ENCODE measurements at places on chromosomes 7 and 10.

DNA sequence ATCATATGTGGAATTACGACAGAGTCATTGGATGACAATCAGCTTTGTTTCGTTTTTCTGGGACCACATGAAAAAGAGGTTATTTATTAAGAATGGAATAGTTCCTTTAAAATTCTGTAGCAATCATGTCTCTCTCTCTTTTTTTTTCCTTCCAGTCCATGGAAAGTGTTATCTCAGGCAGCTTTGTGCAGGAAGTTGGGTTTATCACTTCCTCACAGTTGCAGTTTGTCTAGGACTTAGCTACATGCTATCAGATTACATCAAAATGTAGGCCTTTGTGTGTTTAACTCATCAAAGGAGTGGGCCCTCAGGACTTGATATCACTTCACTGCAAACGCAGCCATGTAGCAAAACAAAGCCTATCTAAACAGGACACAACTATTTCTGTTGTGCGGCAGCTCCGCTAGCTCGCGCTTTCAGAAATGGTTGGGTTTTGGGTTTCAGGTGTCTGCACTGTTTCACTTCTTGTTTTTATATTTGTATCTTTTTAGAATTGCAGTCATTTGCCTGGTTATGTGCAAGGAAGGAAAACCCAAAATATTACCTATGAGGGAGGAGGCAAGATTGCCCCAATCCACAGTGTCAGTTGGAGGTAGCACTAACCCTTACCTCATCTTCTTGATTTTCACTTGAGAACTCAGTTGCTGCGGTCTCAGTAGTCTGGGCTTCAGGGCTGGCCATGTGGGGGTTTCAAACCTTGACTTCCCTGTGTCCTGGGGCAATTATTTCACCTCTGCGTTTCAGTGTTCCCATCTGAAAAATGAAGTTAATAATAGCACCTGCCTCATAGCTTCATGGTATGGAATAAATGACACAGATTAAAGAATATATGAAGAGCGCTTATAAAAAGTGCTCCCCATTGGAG lies 66.7 kb downstream of the HHEX start:
- DNase-seq, result no peak

DNA sequence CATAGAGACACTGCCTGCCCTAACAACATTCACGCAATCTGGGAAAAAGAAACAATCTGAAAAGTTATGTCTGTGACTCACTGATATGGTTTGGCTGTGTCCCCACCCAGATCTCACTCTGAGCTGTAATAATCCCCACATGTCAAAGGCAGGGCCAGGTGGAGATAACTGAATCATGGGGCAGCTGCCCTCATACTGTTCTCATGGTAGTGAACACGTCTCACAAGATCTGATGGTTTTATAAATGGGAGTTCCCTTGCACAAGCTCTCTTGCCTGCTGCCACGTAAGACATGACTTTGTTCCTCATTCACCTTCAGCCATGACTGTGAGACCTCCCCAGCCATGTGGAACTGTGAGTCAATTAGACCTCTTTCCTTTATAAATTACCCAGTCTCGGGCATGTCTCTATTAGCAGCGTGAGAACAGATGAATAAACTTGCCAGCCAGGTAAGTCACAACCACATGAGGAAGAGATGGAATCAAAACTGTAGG lies 341.5 kb upstream of the AOAH start:
- DNase-seq, result no peak

DNA sequence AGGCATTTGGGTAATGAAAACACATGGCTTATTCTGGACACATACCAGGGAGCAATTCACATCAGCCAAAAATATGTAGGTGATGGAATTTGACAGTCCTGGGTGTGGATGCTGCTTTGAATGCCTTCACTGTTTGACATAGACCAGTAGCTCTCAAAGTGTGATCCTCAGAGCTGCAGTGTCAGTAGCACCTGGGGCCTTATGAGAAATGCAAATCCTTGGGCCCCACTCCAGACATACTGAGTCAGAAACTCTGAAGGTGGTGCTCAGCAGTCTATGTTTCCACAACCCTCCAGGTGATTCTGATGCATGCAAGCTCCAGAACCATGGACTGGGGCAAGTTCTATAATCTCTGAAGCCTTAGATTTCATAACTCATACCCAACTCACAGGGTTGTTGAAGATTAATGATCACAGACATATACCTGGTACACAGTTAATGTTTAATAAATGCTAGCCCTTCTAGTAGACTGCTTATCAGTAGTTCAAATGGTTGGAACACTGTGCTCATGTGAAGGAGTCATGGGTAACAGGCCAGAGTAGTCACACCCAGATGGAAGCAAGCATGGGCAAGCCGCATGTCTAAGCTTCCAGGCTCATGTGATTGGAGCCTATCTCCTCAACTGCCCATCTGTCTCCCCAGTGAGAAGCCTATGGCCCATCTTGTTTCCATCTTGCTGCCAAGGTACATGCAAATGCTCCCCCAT lies 715.7 kb downstream of the GRID1 start:
- DNase-seq, result no peak

GRCh38 chr10:90064295-90064694 lies 362.9 kb downstream of the KIF20B start:
- DNase-seq, result no peak

- DNase-seq, result no peak
Observed at GRCh38 chr7:79175374-79175773, 278.1 kb downstream of the MAGI2 start.

GRCh38 chr10:30070001-30070685 lies 10.8 kb upstream of the JCAD start:
- no peak for DNase-seq

- no peak for DNase-seq
Observed at GRCh38 chr10:62008196-62008595, 106.7 kb downstream of the ARID5B start.

GRCh38 chr7:47218378-47219176 lies 363.3 kb downstream of the TNS3 start:
- no peak for DNase-seq

- DNase-seq, result no peak
Observed at GRCh38 chr10:71521504-71522441, 125.1 kb downstream of the CDH23 start.

DNA sequence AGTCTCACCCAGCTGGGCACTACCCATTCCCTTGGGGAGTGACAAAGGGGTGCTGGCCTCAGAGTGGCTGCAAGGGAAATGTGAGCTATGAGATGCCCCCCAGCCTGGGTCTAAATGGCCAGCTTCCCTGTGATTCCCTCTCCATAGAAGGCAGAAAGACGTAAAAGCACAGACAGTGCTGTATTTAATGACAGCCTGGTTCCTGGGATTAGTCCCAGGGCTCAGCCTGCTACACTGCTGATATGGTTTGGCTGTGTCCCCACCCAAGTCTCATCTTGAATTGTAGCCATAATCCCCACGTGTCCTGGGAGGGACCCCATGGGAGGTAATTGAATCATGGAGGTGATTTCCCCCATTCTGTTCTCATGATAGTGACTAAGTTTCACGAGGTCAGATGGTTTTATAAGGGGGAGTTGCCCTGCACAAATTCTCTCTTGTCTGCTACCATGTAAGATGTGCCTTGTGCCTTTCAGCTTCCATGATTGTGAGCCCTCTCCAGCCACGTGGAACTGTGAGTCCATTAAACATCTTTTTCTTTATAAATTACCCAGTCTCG lies 23.9 kb upstream of the CALN1 start:
- DNase-seq, result no peak

GRCh38 chr7:48617508-48617907 lies 306.8 kb upstream of the CDC14C start:
- DNase-seq, result no peak
